ENCODE measurements at places on chromosomes 5 and 9. TPM values are rescaled to one million over a fixed set of nuclear protein-coding genes. Genes with fewer than 3 reads are reported as not detected.

GRCh38 chr5:24854350-24854749 lies 209.6 kb upstream of the CDH10 start:
- no peak overlapping the region for H3K4me3 ChIP-seq
- no peak for DNase-seq
- H3K27me3 ChIP-seq, result no peaks in the 10 kb centered on the region
- H3K4me1 ChIP-seq, result no peaks in the 10 kb centered on the region
- no peaks in the 10 kb centered on the region for H3K36me3 ChIP-seq
- no peak overlapping the region for H3K27ac ChIP-seq

GRCh38 chr9:134187110-134187531 lies 22.8 kb upstream of the RNU6ATAC start:
- no peak for DNase-seq
- H3K36me3 ChIP-seq, result no peaks in the 10 kb centered on the region
- H3K27ac ChIP-seq, result no peak overlapping the region
- no peaks in the 10 kb centered on the region for H3K27me3 ChIP-seq
- peaks cover 14% of the 10 kb centered on the region for H3K4me1 ChIP-seq
- no peak overlapping the region for H3K4me3 ChIP-seq

- no peaks in the 10 kb centered on the region for H3K4me1 ChIP-seq
- no peaks in the 10 kb centered on the region for H3K27me3 ChIP-seq
- H3K4me3 ChIP-seq, result no peak overlapping the region
- no peak for DNase-seq
- H3K27ac ChIP-seq, result no peak overlapping the region
Measured at GRCh38 chr5:5887833-5888232, 465.4 kb downstream of the ICE1 start.

Gene MZB1
- total RNA-seq, result 12.8 TPM

GRCh38 chr5:171782332-171782966 lies 3.2 kb upstream of the SMIM23 start:
- H3K36me3 ChIP-seq, result no peaks in the 10 kb centered on the region
- H3K27ac ChIP-seq, result no peak overlapping the region
- no peaks in the 10 kb centered on the region for H3K27me3 ChIP-seq
- H3K4me1 ChIP-seq, result no peaks in the 10 kb centered on the region
- DNase-seq, result no peak

GRCh38 chr9:77016526-77017504 lies 2.6 kb upstream of the FOXB2 start:
- H3K4me1 ChIP-seq, result peaks cover 1% of the 10 kb centered on the region
- no peaks in the 10 kb centered on the region for H3K36me3 ChIP-seq
- no peak for DNase-seq
- H3K27ac ChIP-seq, result no peak overlapping the region

DNA sequence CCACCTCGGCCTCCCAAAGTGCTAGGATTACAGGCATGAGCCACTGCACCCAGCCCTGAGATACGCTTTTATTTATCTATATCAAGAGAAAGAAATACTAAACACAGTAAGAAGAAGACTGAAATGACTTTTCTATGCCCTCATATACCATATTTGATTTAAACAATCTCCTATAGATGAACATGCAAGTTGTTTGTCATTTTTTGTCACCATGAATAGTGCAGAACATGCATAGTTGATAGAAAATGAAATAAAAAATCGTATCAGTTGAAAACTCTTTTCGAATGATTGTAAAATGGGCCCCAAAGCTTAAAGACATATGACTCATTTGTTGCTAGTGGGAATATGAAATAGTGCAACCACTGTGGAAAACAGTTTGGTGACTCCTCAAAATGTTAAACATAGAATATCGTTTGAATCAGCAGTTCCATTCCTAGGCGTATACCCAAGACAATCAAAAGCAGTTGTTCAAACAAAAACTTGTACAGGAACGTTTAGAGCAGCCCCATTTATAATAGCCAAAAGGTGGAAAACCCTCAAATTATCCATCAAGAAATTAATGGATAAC lies 61.4 kb upstream of the ANKH start:
- H3K4me3 ChIP-seq, result no peak overlapping the region
- H3K27ac ChIP-seq, result no peak overlapping the region
- no peaks in the 10 kb centered on the region for H3K4me1 ChIP-seq
- H3K27me3 ChIP-seq, result no peaks in the 10 kb centered on the region

Gene DND1
- 5.0 TPM for total RNA-seq

GRCh38 chr9:136373300-136374182 lies at the start of gene CARD9:
TSS of gene CARD9 (minus strand) at chr9:136373669. CDS start at chr9:136372078, 1,591 bp downstream.
- no peaks in the 10 kb centered on the region for H3K4me1 ChIP-seq
- H3K4me3 ChIP-seq, result no peak within 1 kb of the TSS
- H3K27me3 ChIP-seq, result no peaks in the 10 kb centered on the region
- H3K36me3 ChIP-seq, result peaks cover 8% of the 10 kb centered on the region
- no peak for DNase-seq

Gene GOLM1
- 1.8 TPM for total RNA-seq

DNA sequence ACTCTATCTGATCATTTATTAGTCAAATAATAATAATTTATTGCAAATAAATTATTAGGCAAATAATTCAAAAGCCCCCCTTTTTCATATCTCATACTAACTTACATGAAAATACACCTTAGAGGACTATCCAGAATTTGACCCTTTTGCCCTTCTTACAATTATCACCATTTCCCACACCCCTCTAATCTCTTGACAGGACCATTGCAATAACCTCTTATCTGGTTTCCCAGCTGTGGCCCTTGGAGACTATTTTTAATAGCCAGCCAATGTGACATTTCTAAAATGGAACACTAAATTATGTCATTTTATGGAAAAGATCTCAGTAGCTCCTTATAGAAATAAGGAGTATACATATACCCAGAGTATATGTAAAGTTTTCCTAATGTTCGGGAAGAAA lies 588.4 kb upstream of the COX7C start:
- H3K4me1 ChIP-seq, result no peaks in the 10 kb centered on the region
- no peaks in the 10 kb centered on the region for H3K27me3 ChIP-seq
- no peak overlapping the region for H3K27ac ChIP-seq
- H3K4me3 ChIP-seq, result no peak overlapping the region
- DNase-seq, result no peak

DNA sequence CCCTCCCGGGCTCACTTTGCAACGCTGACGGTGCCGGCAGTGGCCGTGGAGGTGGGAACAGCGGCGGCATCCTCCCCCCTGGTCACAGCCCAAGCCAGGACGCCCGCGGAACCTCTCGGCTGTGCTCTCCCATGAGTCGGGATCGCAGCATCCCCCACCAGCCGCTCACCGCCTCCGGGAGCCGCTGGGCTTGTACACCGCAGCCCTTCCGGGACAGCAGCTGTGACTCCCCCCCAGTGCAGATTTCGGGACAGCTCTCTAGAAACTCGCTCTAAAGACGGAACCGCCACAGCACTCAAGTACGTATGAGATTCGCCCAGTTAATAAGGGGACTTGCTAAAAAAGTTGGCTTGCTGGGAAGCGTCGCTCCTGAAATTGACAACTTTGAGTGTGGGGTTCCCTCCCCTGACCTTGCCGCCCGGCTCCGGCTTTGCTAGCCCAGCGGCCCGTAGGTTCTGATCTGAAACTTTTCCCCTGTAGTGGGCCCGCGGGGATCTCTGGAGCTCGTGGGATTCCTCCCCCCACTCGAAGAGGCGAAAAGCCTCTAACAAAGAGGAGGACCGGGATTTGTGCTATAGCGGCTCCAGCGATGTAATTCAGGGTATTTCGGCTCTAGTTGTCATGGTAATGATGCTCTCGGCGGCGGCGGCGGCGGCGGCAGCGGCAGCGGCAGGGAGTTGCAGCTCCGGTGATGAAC lies 572 bp downstream of the NR4A3 start:
- H3K27me3 ChIP-seq, result peaks cover 6% of the 10 kb centered on the region
- H3K36me3 ChIP-seq, result no peaks in the 10 kb centered on the region
- peak overlapping the region; percentile 85 for H3K4me3 ChIP-seq
- peak; percentile 65 for DNase-seq

DNA sequence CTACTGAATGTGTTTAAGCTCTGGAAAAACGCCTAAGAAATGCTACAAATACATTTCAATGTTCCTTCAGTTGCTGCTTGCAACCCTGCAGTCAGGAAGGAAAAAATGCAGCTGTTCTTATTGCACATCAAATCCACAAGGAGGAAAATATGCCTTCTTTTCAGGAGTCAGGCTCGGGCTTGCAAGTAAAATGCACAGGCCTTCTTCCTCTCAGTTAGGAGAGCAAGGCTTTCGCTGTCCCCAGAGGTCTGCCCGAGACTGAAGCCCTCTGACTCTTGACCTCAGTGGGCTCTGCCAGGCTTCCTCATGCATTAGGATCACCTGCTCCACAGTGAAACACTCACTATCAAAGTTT lies 899 bp upstream of the SHC3 start:
- no peaks in the 10 kb centered on the region for H3K4me1 ChIP-seq
- no peaks in the 10 kb centered on the region for H3K36me3 ChIP-seq
- peak overlapping the region; percentile 35 for H3K4me3 ChIP-seq
- no peak for DNase-seq
- H3K27me3 ChIP-seq, result peaks cover 3% of the 10 kb centered on the region

- no peaks in the 10 kb centered on the region for H3K36me3 ChIP-seq
- H3K4me1 ChIP-seq, result no peaks in the 10 kb centered on the region
- no peak overlapping the region for H3K27ac ChIP-seq
- DNase-seq, result no peak
Measured at GRCh38 chr9:7691909-7692308, 107.7 kb downstream of the DMAC1 start.

DNA sequence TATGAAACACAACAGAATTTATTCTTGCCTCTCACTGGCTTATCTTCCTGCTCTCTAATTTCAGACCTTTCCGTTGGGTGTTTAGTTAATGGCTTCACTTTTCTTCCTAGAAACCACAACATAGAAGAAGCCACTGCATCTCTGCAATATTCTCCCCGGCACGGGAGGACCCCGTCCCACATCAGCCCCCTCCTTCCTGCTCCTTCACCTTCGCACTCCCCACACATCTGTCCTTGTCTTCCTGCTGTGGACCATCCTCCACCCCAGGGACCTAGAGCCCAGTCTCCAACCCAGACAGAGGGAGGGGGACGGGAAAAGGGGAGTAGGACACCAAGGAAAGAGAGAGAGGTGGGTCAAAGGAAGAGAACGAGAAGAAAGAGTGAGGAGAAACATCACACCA lies 1.4 kb downstream of the OR2V1 start:
- H3K27ac ChIP-seq, result no peak overlapping the region
- no peak for DNase-seq
- H3K4me1 ChIP-seq, result no peaks in the 10 kb centered on the region
- no peak overlapping the region for H3K4me3 ChIP-seq
- H3K27me3 ChIP-seq, result peaks cover 5% of the 10 kb centered on the region

Gene SH2D3C
- total RNA-seq, result 26.1 TPM

Gene PTGES2
- 61.3 TPM for total RNA-seq

GRCh38 chr5:91126448-91126847 lies 256.7 kb downstream of the ARRDC3 start:
- H3K4me3 ChIP-seq, result no peak overlapping the region
- DNase-seq, result no peak
- H3K27me3 ChIP-seq, result no peaks in the 10 kb centered on the region
- H3K27ac ChIP-seq, result no peak overlapping the region

DNA sequence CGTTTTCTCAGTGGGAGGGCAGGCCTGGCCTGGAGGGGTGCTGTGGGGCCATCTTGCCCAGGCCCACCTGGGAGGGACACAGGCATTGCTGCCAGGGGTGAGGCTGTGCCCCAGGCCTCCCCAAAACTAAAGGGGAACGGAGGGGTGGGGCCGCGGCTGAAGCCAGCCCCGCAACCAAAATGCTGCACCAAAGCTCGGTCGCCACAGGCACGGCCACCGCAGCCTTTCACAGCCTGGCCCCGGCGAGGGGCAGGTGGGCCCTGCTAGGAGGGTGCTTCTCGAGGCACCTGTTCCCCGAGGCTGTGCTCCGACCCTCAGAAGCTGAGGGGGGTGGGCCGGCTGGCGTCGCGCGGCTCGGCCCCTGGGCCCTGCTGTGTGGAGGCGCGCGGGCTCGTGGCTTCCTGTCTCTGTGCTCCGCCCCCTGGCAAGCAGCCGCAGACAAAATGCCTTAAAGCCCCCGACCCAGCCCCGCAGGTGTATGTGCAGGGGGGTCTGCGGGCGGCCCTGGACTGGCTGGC lies 57.6 kb downstream of the JAK2 start:
- DNase-seq, result no peak
- no peaks in the 10 kb centered on the region for H3K4me1 ChIP-seq
- H3K27me3 ChIP-seq, result no peaks in the 10 kb centered on the region

Gene RASGEF1C
- total RNA-seq, result not detected

DNA sequence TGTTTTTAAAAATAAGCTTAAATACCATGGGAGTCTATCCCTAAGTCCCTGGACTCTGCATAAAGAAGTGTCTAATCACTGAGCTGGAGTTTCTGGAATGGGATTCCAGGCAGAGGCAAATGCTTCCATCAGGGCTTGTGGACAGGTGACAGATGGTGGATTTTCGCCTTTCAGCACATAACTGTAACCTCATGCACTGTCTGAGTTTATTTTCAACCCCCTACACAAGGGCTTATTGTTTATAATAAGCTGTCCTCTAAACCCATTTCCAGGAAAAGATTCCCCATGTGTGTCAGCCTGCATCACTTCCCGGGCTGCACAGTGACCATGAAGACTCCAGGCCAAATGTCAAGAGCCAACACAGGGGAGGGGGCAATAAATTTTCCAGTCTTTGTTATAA lies 264.0 kb downstream of the PIK3R1 start:
- no peaks in the 10 kb centered on the region for H3K36me3 ChIP-seq
- no peak overlapping the region for H3K27ac ChIP-seq
- H3K4me1 ChIP-seq, result no peaks in the 10 kb centered on the region
- no peak overlapping the region for H3K4me3 ChIP-seq
- no peaks in the 10 kb centered on the region for H3K27me3 ChIP-seq
- DNase-seq, result no peak

DNA sequence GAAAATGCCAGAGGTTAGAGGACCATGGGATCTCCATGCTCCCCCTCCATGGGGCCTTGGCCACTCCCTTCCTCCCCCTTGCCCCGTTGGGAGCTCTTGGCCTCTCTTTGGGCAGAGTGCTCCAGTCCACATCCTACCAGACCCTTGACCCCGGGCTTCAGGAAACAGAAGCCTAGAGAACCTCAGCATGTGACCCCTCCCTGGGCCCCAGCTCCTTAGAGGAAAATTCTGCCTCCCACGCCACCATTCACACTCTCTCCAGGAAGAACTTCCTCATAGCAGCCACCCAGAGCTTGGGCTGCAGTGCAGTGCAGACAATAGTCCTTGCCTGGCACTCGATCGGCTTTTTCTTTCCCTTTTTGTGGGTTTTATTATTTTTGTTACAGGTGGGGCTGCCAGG lies 6.0 kb downstream of the LHX6 start:
- no peaks in the 10 kb centered on the region for H3K36me3 ChIP-seq
- no peak overlapping the region for H3K4me3 ChIP-seq
- peaks cover 11% of the 10 kb centered on the region for H3K4me1 ChIP-seq
- H3K27ac ChIP-seq, result no peak overlapping the region
- H3K27me3 ChIP-seq, result no peaks in the 10 kb centered on the region

GRCh38 chr5:10676224-10676623 lies 84.8 kb downstream of the DAP start:
- H3K27ac ChIP-seq, result no peak overlapping the region
- no peak overlapping the region for H3K4me3 ChIP-seq

Measured in naive thymus-derived CD4-positive, alpha-beta T cell (primary cell).